ENCODE measurements at places on chromosomes 11 and 22. TPM values are rescaled to one million over a fixed set of nuclear protein-coding genes. Genes with fewer than 3 reads are reported as not detected.

DNA sequence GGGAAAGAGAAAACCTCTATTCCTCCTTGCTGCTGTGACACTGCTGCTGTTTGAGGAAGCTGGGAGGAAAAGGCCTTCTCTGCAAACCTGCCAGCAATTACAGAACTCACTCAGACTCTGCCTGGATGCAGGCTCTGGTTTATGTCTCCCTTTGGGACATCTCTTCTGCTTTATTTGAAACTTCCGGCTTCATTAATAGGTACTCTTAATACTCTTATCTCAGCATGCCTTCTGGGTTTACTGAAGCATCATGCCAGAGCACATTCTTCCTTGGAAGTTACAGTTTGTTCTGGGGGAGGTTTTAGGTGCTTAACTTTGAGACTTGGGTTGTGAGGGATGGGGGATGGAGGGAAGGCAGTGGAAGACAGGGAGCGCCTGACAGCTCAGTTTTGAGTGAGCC, 79.9 kb downstream of the NAV2 start:
- H3K27ac ChIP-seq = no peak overlapping the region
- H3K27me3 ChIP-seq = no peaks in the 10 kb centered on the region
- no peaks in the 10 kb centered on the region for H3K4me1 ChIP-seq
- H3K36me3 ChIP-seq = no peaks in the 10 kb centered on the region

ROM1 gene
- not detected for total RNA-seq

GRCh38 chr22:46389081-46389480, 53.6 kb downstream of the TRMU start:
- H3K36me3 ChIP-seq = no peaks in the 10 kb centered on the region
- H3K27ac ChIP-seq = no peak overlapping the region
- H3K4me3 ChIP-seq = no peak overlapping the region
- H3K4me1 ChIP-seq = no peaks in the 10 kb centered on the region

NXPE2 gene
- total RNA-seq = 9.9 TPM

DNA sequence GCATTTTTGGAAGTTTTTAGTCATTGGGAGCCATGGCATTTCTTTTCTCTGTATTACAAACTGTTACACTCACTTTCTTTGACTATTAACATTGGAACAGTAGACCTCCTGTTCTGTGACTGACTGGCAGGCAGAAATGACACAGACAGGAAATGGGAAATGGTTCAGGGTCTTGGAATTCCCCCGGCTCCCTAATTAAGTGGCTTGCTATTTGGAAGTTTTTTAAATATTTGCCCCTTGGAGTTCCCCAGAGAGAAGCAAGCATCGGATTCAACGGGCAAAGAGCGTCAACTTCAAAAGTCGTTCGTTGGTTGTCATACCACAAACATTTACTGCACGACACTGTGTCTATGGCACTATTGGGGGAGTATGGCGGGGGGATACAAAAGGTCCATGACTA, 1.1 kb upstream of the BIRC2 start:
- no peaks in the 10 kb centered on the region for H3K27me3 ChIP-seq
- H3K4me3 ChIP-seq = peak overlapping the region; percentile 76
- no peaks in the 10 kb centered on the region for H3K4me1 ChIP-seq
- no peak for DNase-seq

MMP1 gene
- total RNA-seq = 0.35 TPM

MUC6 gene
- not detected for total RNA-seq

DNA sequence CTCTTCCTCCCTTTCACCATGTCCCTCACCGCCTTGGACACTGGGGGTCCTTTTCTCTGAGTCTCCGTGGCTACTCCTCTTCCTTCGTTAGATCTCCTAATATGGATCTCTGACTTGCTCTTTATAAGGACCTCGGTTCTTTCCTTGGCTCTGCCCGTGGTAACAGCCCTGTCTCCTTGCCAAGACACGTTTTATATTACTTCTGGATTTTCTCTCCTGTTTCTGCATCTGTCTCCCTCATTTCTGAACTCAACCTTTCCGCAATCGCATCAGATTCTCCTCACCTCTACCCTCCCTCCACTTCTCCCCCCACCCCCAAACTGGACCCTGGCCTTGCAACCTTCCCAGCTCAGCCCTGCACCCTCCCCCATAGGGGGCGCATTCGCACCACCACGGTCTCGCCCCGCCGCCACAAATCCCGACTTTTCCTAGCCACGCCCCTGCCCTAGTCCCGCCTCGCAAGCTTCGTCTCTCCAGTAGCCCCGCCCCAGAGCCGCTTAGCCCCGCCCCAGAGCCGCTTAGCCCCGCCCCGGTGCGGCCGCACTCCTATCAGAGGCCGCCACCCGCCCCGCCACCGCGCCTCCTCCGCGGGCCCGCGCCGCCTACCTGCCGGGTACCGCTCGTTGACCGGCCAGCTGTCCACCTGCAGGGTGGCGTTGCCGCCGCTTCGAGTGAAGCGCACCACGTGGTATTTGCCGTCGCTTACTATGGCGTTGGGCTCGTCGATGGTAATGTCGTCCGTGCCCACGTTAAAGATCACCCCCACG, 39.0 kb downstream of the SLC22A12 start:
- no peak overlapping the region for H3K4me3 ChIP-seq
- no peak overlapping the region for H3K27ac ChIP-seq
- no peaks in the 10 kb centered on the region for H3K36me3 ChIP-seq
- peaks cover 3% of the 10 kb centered on the region for H3K4me1 ChIP-seq
- H3K27me3 ChIP-seq = no peaks in the 10 kb centered on the region

DNA sequence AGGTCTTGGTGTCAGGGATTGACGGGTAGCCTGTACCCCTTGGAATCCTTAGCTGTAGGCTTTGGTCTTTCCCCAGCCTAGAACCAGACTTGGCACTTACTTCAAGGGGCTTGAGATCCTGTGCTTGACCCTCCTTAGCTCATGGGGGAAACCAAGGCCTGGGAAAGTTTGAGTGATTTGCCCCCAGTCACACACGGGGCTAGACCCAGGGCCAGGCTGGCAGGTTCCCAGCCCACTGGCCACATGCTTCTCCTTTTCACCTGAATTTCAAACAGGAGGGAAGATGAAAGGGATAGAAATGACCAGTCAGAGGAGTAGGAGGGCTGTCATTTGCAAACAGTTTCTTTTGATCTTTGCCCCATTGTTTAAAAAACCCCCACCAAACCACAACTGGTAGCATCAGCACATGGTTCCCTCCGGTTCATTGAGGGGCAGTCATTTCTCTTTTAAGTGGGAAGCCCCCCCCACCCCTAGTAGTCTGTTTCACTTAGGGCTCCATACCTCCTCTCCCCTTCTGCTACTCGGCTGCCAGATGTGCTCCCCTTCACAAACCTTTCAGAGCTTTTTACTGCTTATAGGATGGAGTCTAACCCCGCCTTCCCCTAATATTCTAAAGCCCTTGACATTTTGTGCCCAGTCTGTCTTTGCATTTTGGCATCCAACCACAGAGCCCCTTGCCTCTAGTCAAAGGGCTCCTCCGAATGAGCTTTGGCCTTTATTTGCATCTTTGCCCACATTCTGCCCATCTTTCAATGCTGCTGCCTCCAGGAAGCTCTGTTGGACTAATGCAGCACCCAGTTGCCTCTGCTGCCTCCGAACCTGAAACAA, 37.6 kb downstream of the ZNRF3 start:
- H3K27ac ChIP-seq = no peak overlapping the region
- no peak overlapping the region for H3K4me3 ChIP-seq
- no peaks in the 10 kb centered on the region for H3K36me3 ChIP-seq
- H3K4me1 ChIP-seq = no peaks in the 10 kb centered on the region
- no peaks in the 10 kb centered on the region for H3K27me3 ChIP-seq

DNA sequence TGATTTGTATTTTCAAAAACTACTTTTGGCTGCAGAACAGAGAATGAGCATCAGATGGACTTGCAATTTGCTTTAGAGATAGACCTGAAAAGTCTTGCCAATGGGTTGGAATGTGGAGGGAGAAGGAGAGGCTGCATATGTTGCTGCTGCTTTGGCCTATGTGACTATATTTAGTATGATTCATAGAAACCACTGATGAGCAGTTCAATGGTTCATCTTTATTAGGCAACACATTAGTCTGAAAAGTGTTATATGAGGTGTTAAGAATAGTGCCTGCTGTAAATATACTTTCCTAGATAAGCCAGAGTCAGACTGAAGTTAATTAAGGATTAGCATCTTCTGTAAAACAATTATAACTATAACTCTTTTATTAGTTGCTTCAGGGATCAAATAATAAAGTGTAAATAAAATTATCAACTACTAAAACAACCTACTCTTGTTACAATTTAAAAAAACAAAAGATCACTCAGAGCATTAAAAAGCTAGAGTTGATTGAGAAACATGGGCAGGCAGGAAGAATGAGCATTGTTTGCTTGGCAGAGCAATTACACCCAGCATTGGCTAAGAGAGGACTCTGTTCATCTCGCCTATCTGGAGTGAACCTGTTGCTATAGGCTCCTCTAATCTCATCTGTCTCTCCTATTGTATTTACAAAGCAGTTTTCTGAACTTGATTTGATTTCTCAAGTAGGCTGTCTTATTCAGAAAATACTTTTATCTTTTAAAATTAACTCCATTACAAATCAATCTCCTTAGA, 36.3 kb downstream of the HORMAD2 start:
- no peak overlapping the region for H3K4me3 ChIP-seq
- H3K4me1 ChIP-seq = no peaks in the 10 kb centered on the region
- H3K36me3 ChIP-seq = no peaks in the 10 kb centered on the region

DNA sequence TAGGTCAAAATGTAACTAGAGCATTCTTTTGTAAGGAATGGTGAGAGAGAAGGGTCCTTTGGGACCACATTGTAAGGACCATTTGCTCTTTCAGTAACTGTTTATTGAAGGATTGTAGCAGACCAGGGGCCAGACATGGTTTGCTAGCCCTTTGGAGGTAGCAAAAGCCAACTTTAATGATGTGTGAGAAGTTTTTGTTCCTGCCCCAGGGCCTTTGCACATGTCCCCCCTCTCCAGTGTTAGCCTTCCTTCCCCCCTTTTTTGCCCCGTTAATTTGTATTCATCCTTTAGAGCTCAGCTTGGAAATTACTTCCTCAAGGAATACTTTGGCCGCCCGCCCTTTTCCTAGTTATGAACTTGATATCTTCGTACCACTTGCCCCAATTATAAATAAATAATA, 9.0 kb downstream of the LIMK2 start:
- H3K4me3 ChIP-seq = no peak overlapping the region
- no peak for DNase-seq
- no peak overlapping the region for H3K27ac ChIP-seq
- peaks cover 82% of the 10 kb centered on the region for H3K4me1 ChIP-seq
- H3K36me3 ChIP-seq = no peaks in the 10 kb centered on the region

DNA sequence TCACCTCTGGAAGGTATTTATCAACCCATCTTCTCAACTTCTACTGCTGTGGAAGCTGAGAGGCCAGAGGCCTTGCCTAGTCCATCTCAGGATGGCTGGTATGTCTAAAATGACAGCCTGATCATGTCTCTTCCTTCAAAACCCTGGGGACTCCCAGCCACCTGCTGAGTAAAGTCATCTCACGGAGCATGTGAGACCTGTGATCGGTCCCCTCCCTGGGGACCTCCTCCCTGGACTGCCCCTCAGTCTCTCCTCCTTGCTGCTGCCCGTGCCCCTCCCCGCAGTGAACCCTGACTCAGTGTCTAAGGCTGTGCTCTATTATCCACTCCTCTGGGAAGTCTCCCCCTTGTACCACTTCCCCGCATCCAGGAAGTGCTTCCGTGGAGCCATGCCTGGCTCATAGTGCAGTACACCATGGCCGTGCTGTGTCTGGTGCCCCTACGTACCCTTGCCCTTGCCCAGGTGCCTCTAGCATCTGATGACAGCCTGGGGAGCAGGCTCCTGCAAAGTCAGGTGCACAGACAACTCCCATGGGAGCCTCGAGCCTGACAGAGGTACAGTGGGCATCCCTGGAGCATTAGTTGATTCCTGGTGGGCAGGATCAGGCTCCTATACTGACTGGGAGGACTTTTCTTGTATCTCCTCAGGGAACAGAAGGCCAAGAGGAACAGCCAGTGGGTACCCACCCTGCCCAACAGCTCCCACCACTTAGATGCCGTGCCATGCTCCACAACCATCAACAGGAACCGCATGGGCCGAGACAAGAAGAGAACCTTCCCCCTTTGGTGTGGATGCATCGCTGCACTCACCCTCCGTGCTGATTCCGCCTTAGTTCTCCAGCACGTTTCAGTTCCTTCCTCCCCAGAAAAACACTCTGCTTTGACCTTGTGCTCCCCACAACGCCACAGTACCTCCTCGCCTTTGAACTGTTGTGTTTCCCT, 13.8 kb downstream of the SMARCB1 start:
- H3K36me3 ChIP-seq = no peaks in the 10 kb centered on the region
- H3K4me1 ChIP-seq = no peaks in the 10 kb centered on the region
- H3K27ac ChIP-seq = peak overlapping the region; percentile 84
- H3K27me3 ChIP-seq = no peaks in the 10 kb centered on the region

RIMBP3C gene
- not detected for total RNA-seq

GRCh38 chr11:28448186-28448585, 340.0 kb downstream of the METTL15 start:
- no peaks in the 10 kb centered on the region for H3K4me1 ChIP-seq
- H3K27me3 ChIP-seq = no peaks in the 10 kb centered on the region

GRCh38 chr11:46330563-46331281, 16.5 kb upstream of the DGKZ start:
- H3K4me1 ChIP-seq = peaks cover 4% of the 10 kb centered on the region
- no peaks in the 10 kb centered on the region for H3K36me3 ChIP-seq
- DNase-seq = no peak
- H3K4me3 ChIP-seq = no peak overlapping the region

DNA sequence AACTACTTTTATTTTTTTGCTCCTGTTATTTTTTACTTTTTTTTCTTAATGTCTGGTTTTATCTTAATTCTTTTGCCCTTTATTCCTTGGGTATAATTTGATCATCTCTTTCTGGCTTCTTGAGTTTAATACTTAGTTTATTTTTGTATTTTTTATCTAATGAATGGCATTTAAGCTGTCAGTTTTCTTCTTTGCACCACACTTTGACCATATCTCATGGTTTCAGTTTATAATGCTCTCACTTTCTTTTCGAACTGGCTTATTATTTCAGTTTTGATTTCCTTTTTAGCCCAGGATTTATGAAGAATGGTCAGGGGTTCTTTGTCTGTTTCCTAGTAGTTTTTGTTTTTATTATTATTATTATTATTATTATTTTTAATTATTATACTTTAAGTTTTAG, 48.3 kb downstream of the QSER1 start:
- no peak overlapping the region for H3K27ac ChIP-seq
- DNase-seq = no peak
- H3K27me3 ChIP-seq = no peaks in the 10 kb centered on the region
- no peak overlapping the region for H3K4me3 ChIP-seq

DNA sequence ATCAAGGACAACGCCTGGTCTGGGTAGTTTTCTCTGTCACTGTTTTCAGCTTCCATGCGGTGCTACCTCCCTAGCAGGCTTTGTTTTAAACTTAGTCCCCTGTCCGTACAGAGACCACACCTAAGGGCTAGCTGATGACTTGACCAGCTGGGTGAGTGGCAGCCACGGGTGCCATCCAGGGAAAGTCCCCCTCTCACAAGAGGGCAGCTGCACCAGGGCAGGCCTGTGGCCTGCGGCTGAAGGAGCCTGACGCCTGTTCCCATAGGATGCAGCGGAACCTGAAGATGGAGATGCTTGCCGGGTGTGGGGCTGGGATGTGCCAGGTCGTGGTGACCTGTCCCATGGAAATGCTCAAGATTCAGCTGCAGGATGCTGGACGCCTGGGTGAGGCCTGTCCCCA, 19.9 kb downstream of the SLC25A18 start:
- H3K27ac ChIP-seq = no peak overlapping the region
- H3K36me3 ChIP-seq = no peaks in the 10 kb centered on the region
- H3K4me3 ChIP-seq = no peak overlapping the region
- no peaks in the 10 kb centered on the region for H3K27me3 ChIP-seq
